Dermis microvascular lymphatic vessel endothelial cell (primary cell): ENCODE measurements at places on chromosomes 11 and 22.

DNA sequence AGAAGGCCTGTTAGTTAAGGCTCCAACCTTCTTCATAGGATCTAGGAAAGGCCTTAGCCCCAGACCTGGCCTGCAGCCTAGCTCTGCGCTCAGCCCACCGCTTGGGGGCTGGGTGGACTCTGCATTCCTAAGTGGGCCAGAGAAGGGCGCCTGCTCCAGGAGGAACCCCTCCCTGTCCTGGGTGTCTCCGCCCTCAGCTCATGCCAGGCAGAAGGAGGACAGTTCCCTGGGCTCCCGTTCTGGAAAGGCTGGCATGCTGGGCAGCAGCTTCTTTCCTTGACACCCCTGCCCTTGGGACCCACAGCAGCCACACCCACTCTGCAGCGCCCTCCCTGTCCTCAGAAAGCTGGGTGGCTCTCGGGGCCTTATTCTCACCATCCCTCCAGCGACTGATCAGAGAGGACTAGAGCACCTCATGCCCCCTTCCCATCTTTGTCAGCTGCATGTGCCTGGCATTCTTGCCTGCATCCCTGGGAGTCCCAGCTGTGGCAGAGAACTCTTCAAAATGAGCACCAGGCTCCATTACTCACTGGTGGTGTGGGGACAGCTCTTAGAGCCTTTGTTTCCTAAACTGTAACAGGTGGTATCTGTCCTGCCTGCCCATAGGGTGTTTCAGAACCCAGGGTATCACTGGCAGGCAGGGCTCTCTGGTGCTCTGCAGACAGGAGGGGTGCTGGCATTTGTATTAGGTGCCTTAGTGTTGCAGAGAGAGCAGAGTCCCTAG lies 20.3 kb upstream of the MYRF start:
- DNase-seq: no peak

GRCh38 chr11:23063276-23063675 lies 203.0 kb upstream of the CCDC179 start:
- DNase-seq: no peak

- DNase-seq: no peak
Observed at GRCh38 chr11:44014968-44015623, 32.7 kb upstream of the ACCSL start.

DNA sequence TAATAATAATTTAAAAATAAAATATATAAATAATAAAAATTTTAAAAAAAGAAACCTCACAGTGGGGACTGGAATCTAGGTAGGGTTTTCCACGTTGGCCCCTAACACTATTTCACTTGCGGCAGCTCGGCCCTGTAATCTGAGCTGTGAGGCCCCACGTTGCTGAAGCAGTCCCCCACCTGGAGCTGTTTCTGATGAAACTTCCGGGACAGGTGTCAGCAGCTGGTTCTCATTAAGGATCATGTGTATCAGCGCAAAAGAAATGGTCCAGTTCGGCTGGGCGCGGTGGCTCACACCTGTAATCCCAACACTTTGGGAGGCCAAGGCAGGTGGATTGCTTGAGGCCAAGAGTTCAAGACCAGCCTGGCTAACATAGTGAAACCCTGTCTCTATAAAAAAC lies 17.3 kb downstream of the RHOD start:
- DNase-seq: no peak

GRCh38 chr11:27913650-27914049 lies 194.3 kb downstream of the KIF18A start:
- no peak for DNase-seq

- peak; percentile 47 for DNase-seq
Observed at GRCh38 chr11:65571940-65572339, 398 bp upstream of the FAM89B start.

DNA sequence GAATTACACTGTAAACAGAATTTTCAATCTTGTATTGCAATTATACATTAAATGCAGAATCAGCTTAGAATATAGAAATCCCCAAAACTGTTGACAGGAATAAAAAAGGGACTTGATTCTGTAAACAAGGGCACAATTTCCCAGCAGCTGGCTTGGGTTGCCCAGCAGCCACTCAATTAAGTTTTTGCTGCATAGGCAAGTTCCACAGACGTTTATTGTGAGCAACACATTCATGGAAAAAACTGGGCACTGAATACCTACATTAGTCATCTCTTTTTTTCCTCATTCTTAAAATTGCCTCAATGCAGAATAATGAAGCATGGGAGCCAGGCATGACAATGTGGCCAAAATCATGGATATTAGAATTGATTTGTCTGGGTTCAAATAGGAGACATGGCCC lies 421.8 kb upstream of the ANO5 start:
- no peak for DNase-seq

- no peak for DNase-seq
Observed at GRCh38 chr11:100711984-100712383, 24.9 kb downstream of the ARHGAP42 start.

DNA sequence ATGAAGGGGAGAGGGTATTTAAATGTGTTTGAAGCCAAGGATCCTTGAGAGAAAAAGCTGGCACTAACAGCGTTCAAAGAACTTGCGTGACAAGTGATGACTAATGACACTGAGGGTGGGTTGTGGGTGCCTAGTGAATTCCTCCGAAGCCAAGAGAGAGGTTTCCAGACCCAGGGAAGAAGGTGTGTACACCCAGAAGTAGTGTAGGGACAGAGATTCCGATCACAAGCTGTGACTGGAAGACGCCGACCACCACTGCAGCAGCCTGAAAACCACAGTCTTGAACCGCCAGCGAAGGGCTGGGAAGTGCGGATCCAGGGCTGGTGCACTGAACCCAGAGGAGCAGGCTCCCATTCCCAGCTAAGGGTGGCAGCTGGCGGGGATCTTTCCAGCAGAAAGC lies 9.5 kb downstream of the PPARA start:
- no peak for DNase-seq

DNA sequence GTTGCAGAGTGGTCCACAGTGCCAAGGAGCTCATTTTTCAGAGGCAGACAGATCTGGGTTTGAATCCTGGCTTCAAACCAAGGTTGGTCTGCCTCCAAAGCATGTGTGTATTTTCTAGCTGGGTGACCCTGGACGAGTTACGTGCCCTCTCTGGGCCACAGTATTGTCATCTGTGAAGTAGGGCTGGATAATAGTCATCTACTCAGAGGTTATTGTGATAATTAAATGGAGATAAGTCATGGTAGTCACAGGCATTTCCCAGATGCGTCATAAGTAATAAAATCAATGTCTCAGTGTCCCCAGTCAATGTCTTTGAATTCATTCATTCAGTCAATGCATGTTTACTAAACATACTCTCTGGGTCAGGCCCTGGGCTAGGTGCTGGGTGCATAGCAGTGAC lies 8.6 kb downstream of the OMP start:
- DNase-seq: no peak

- no peak for DNase-seq
Observed at GRCh38 chr11:64501500-64502427, 89.3 kb upstream of the SLC22A12 start.

DNA sequence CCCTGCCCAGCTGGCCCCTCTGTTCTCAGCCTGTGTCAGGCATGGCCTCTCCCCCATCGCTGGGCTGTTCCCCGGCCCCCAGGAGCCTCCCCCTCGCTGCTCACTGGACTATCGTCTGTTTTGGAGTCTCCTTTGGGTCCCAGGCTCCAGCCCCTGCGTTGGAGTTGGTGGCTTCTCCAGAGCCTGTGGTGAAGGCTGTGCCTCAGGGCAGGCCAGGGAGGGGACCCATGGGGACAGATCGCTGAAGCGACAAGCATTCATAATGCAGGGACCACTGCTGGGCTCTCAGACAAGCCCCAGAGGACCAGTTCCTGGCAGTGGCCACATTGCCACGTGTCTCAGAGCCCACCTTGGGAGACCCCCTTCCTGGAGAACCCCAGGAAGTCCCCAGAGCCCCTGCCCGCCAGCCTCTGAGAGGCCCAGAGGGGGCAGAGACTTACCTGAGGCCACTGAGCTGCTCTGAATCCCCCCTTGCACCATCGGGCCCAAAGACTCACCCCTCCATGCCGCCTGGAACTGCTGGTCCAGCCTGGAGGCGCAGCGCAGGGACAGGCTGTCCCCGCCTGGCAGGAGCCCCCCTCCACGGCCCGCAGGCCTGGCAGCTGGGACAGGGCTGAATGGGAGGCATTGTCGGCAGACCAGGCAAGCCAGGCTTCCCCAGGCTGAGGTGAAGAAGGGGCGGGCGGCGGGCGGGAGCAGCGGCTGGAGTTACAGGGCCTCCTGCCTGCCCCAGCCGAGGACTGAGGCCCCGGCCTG lies at the start of gene CHADL:
Gene CHADL (minus strand): TSS at position 555 of the 756 bp plus-strand sequence. CDS start 50 bp downstream, at position 505.
- DNase-seq: no peak

- DNase-seq: peak; percentile 67
Observed at GRCh38 chr22:32823024-32823730, 21.7 kb downstream of the TIMP3 start.

DNA sequence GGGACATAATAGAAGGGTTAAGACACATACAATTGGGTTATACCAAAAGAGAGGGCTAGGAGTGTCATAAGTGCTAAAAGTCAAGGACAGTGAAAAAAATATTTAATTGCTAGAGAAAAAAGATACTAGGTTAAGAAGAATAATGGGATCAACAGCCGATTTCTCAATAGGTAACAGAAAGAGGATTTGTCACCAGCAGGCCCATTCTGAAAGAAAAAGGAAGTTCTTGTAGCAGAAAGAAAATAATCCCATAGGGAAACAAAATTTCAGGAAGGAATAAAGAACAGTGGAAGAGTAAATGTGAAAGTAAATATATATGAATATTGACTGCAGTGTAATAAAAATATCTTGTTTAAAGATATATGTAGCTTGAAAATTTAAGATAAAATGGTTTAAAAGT lies 43.3 kb upstream of the ADORA2A start:
- no peak for DNase-seq

DNA sequence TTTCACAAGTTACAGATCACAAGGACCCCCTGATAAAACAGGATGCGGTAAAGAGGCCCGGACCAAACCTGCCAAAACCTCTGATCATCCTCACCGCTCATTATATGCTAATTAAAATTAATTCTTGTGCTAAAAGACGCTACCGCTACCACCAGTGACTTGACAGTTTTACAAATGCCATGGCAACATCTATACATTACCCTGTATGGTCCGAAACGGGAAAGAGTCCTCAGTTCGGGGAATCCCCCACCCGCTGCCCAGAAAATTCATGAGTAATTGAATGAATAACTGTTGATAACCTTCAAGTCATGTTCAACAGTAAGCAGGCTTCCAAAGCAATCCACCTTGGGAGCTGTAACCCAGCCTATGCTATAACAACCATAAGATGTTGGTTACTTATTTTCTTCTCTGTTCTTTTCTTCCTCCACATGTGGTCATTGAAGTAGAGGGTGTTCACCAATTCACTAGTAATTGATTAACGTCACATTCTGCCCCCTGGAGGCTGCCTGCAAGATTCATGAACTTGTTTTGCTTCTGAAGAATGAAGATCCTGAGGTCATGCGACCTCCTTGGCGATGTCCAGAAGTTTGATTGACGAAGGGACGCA lies 20.6 kb downstream of the APOBEC3H start:
- DNase-seq: peak; percentile 56

GRCh38 chr11:46553814-46554212 lies 40.0 kb downstream of the AMBRA1 start:
- no peak for DNase-seq

- DNase-seq: no peak
Observed at GRCh38 chr22:37243402-37244113, 511 bp downstream of the RAC2 start.

DNA sequence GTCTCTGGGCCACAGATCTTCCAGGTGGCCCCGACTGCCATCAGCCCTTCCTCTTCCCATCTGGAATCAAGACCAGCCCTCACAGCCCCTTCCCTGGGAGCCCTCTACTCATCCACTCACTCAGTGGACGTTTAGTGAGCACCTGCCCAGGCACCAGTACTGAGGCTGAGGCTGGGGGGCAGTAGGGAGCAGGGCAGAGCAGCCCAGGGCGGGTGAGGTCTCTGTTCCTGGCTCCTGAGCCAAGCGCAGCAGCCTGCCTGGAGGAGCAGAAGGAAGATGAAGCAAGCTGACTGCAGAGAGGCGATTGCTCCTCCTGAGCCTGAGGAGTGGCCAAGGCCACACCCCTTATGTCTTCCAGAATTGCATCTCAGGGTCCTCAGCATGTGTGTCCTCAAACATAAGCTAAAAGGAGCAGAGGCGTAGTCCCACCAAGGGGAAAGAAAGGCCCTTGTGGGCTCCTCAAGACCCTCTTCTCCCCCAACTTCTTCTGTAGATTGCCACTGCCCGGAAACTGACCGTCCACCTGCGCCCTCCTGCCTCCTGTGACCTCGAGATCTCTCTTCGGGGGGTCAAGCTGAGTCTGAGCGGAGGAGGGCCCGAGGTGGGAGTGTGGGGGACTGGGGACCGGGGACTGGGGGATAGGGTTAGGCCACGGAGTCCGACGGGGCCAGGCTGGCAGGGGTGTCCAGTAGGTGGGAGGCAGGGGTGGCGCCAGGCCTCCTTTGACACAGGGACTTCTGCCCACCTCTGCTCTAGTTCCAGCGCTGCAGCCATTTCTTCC lies 5.8 kb downstream of the MAPK8IP2 start:
- DNase-seq: no peak

GRCh38 chr22:49692499-49693225 lies 135.0 kb downstream of the BRD1 start:
- DNase-seq: no peak

- peak; percentile 2 for DNase-seq
Observed at GRCh38 chr11:86274503-86274902, 27.5 kb upstream of the HIKESHI start.

GRCh38 chr11:6889835-6890234 lies 2.5 kb downstream of the OR2D2 start:
- no peak for DNase-seq

GRCh38 chr11:77619576-77620198 lies 17.9 kb downstream of the CLNS1A start:
- DNase-seq: peak; percentile 60

DNA sequence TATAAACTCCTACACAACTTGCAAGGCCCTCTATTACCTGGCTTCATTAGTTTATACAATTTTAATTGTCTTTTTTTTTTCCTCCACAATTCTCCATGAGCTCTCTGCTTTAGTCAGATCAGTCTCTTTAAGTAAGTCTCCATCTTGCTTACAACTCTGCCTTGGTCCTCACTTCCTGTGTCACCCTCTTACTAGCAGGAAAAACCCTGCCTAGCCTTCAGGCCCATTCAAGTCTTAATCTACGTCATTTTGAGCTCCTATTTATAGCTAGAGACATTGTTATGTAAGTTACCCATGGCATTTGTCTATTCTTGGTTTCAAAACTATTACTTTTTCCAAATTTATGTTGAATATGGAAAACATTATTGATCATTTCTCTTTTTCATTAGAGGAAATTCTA lies 177.4 kb downstream of the SBF2 start:
- DNase-seq: no peak

GRCh38 chr11:61897387-61898246 lies 6.3 kb upstream of the FADS3 start:
- DNase-seq: peak; percentile 64

GRCh38 chr11:20457001-20457799 lies 69.7 kb downstream of the PRMT3 start:
- no peak for DNase-seq

- DNase-seq: no peak
Observed at GRCh38 chr11:17298302-17298701, 21.8 kb downstream of the NUCB2 start.

DNA sequence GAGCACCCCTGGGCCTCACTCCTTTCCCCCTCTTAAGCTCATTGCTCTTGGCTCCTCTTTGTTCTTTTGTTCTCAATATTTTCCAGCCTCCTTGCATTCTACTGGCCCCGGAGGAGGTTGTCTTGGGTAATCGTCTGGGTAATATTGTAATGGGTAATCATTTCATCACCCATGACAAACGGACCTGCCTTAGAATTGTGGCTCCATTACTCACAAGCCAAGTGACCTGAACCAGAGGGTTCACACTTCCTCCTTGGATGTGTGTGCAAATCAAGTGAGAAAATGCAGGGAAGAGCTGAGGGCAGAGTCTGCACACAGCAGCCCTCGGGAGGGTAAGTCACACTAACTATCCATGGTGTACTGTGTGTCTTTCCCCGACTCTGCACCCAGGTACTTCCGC lies 305.0 kb downstream of the BUD13 start:
- DNase-seq: no peak
